NCI-H1694 treated with DMSO at 0.1 percent for 48 hours (cell line): ENCODE measurements at places on chromosomes 7 and 10.

DNA sequence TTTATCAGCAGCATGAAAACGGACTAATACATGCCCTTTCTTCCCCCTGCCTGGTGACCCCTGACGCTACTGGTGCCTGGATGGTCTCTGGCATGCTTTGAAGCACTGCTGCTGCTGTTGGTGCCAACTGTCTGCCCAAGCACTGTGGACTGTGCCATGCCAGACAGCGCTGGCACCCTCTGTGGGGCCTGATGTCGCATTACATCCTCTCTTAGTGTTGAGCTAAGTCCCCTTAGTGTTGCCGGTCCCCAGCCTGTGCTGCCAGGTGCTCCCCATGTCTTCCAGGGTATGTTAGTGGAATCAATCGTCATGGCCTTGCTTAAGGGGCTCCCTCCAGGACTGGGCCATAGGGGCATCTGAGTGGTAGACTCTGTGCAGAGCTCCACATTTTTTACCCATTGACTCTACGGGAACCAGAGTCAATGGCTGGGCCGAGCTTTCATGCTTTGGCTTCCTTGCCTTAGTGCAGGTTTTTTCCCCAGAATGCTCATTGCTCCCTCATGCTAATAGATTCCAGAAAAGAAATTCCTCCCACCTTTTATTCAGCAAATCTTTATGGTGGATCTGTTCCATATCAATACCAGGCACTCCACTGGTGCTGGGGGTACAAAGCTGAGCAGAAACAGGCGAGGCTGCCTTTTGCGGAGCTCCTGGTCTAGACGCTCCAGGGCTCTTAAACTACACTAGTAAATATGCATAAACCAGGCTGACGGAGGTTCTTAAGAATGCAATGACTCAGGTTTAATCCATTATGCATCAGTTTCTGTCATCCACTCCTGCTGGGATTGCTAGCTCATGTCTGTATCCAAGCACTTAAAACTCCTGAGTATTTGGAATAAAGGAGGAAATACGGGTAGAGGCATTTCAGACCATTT is 21.8 kb upstream of the MRC1 start:
- no peak for DNase-seq

DNA sequence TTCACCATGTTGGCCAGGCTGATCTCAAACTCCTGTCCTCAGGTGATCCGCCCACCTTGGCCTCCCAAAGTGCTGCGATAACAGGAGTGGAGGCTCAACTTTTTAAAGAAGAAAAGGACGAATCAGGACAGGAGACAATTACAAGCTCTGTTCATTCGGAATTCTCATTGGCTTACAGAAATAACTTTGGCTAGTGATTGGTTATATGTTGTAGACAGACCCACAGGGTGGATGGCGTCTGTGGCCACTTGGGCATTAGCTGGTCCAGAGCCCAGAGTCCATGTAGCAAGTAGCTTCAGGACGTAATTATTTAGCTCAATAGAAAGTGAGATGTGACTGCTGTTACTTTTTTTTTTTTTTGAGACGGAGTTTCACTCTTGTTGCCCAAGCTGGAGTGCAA is 160.5 kb upstream of the TNRC18 start:
- no peak for DNase-seq

GRCh38 chr10:87656431-87657072 is 3.1 kb upstream of the PAPSS2 start:
- peak; percentile 54 for DNase-seq

DNA sequence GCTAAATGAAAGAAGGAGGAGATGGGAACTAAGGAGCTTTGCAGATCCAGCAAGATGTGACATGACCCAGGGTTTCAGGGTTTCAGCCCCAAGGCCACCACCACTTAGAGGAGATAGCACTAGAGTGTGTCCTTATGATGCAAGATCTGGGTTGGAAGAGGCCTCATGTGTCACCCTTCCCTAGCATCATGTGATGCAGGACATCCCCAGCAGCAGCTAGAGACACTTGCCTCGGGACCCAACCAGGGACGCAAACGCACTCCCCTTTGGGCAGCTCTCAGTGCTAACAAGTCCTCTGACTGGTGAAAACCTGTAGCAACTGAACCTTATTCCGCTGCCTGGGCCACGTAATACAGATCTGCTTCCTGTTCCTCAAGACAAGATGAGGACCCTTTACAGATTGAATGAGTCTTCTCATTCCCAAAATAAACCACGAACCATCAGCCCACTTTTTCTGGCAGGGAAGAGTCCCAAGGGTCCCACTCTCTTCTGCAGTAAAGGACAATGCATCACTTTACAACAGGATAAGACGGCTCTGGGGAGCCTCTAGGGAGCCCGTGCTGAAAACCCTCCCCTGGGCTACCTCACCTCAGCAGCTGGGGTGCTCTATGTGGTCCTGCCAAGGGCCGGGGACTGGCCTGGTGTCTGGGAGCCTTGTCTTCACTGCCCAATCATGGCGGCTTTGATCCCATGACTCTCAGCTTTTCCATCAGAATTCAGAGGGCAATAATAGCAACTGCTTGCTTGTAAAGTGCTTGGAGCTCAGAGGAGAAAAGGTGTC is 44.8 kb upstream of the GDF10 start:
- DNase-seq: no peak

DNA sequence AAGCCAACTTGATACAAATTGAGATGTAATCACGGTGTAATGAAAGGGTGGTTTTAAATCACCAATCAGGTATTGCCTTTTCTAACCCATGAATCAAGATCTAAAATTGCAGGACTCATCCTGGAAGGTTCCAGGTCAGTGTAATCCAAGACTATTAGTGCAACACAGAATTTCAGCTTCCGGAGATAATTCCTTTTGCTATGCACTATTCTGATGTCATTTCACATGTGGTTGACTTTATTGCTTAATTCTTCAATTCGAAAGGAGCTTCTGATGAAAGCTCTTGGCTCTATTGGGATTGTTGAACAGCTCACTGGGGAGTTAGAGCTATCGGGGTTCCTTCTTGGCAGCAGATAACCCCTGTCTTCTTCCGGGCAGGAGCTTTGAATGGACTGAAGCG is 147.4 kb upstream of the INSYN2A start:
- DNase-seq: no peak

DNA sequence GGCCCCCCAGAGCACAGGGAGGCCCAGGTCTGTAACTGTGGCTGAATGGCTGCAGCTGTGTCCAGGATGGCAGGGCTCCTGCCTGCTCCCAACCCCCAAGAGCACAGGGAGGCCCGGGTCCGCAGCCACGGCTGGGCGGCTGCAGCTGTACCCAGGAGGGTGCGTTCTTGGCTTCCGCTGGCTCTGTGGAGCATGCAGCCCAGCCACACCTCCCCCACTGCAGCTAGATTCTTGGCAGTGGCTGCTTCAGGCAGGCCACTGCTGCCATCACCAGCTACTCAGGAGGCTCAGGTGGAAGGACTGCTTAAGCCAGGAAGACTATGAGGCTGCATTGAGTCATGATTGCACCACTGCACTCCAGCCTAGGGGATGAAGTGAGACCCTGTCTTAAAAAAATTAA is 27.9 kb downstream of the C7orf25 start:
- no peak for DNase-seq

DNA sequence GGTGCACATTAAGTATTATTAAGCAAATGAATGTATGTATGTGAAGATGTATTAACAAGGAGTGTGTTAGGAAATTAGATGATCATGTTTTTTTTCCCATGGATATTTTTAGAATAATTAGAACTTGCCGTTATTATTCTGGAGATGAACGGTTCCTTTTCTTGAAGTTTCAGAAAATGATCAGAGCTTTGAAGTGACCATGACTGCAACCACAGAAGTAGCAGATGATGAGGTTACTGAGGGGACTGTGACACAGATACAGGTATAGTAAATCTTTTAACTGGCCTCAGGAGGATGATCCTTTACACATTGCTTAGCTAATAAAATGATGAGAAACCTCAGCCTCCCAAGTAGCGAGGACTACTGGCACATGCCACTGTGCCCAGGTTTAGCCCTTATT is 18.6 kb downstream of the DMTF1 start:
- DNase-seq: no peak

- DNase-seq: no peak
Measured at GRCh38 chr10:12348294-12348869, 965 bp upstream of the CAMK1D start.

GRCh38 chr10:76463111-76463510 is 1031.7 kb downstream of the LRMDA start:
- DNase-seq: no peak

DNA sequence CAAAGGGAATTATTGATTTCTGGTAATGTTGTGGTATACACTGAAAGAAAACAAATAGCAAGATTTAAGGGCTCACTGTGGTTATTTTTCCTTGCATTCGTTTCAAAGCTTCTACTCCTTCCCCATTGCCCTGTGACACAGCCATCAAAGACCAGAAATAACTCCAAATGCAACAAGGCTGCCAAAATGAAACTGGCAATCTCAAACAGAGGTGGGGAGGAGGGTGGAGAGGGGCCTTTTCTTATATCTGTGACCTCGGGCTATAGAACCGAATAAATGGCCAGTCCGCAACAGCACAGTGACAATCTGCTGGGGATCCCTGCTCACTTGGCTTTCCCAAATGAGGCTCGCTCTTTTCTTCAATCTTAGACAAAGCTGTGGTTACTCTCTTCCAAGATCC is 17.4 kb upstream of the SPOCK2 start:
- DNase-seq: no peak

GRCh38 chr7:106071999-106072714 is 40.0 kb downstream of the SYPL1 start:
- peak; percentile 88 for DNase-seq

DNA sequence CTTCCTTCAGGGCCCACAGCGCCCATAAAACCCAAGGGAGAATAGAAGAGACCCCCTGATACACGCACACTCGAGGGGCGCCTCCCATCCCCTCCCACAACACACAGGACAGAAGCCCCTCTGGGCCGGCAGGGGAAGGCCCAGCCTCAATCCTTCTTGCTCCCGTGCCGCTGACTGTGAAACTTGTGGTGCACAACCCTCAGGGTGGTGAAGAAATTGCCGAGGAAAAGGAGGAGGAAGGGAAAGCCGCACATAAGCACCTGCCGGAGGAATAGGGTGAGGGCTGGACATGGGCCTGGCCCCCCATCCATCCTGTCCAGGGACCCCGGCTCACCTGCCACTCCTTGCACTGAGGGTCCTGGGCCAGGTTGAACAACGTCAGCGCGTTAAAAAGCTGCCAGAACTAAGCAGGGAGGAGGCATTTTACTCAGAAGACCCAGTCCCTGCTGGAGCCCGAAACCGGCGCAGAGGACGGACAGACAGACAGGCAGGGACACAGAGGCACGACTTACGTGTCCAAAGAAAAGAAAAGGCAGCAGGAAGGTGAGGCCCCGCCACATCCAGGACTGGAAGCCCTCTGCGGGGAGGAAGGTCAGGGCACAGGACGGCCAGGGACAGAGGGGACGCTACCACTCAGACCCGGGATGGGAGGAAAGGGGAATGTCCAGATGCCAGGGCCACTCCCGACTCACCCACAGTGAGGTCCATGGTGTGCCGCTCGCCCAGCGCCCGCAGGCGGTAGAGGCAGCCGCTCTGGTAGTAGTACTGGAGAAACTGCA is 7.2 kb downstream of the TMEM120A start:
- DNase-seq: no peak

- no peak for DNase-seq
Measured at GRCh38 chr7:138918176-138918575, 63.0 kb downstream of the KIAA1549 start.

DNA sequence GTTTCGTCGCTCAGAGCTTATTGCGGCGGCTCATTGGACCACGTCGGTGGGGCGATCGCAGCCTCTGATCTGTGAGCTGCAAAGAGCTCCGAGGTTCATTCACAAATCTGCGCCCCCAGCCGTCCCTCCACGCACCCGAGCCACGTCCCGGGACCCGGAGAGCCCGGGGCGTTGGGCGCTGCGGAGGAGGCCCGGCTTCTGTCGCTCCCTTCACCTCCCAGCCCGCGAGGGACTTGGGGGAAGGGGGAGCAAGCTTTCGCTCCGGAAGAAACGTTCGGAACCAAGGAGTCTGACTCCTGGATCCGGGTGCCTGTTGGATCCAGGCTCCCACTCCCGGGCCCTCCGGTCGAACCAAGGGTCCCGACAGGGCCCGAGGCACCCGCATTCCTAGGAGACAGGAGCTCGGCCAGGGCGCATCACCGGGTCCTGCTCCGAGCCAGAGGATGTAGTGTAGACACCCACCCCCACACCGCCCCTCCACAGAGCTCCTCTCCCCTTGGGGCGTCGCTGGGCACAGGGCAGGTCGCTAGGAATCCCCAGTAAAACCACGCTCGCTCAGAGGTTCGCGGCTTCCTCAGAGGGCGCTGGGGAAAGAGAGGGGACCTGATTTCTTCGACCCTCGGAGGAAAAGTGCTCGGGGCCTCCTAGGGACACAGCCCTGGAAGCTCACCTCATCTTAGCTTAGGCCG is 7.9 kb upstream of the EN2 start:
- DNase-seq: no peak

GRCh38 chr7:27112955-27113949 is 10.8 kb upstream of the HOXA2 start:
- DNase-seq: no peak

DNA sequence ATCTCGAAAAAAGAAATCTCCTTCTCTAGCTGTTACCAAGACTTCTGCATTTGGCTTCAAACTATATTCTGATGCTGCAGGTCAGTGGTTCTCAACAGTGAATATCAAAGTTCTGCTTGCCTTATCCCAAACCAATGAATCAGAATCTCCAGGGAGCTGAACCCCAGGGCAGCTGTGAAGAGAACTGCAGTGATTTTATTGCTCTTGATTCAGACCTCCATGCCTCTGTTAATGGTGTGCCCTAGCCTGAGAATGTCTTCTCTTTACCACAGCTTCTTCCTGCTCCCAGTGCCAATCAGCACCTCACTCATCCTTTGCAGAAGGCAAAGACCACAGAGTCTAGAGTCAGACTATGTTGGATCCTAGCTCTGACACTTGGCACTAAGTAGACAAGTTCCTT is 46.2 kb upstream of the MRLN start:
- DNase-seq: no peak

GRCh38 chr10:24869354-24870015 is 82.9 kb downstream of the PRTFDC1 start:
- no peak for DNase-seq

DNA sequence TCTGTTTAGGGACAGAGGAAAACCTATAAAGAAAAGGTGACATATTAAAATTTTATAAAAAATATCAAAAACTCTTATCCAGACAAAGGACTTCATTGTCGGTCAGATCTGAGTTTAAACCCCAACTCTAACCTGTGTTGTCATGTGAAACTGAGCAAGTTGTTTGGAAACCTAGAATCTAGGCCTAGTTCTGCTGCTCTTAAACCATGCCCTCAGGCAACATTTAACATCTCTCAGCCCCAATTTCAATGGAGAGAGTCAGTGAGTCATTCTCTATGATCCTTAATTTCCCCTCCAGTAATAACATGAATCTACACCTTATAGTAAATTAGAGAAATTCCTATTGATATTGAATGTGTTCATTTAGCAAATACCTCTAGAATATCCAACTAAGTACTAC is 192.3 kb downstream of the IMMP2L start:
- no peak for DNase-seq

DNA sequence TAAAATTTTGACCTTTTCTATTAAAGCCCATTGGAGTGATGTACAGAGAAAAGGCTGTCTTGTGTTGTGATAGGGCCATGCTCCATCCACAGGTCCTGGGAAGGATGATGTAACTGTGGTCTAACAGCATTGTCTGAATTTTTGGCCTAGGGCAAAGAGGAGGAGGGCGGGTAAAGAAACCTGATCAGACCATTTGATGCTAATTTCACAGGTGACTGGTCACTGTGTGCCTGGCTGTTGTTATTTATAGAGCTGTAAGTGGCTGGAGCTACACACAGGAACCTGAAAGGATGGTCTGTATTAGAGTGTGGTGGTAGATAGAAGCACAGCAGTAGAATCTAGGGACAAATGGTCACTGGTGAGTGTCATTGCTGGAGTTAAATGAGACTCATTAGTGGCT is 182.1 kb downstream of the AUTS2 start:
- no peak for DNase-seq

- no peak for DNase-seq
Measured at GRCh38 chr10:65571011-65571570, 1354.7 kb upstream of the LRRTM3 start.
